Stimulated activated CD4-positive, alpha-beta T cell treated with anti-CD3 and anti-CD28 coated beads, Interleukin-4, amount 100 ng/mL, for 48 hours (primary cell): ENCODE measurements at places on chromosomes 2 and 18.

DNA sequence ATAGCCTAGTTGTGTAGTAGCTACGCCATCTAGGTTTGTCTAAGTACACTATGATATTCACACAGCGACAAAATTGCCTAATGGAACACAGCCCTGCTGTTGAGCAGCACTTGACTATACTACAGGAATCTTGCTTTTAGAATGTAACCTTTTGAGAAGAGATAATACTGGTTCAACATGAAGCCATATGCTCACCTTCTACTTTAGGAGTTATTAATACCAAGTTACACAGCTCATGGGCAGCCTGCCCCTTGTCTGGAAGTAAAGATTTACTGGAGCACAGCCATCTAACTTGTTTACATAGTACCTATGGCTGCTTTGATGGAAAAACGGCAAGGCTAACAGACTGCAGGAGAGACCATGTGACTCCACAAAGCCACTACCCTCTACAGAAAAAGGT lies 174.8 kb downstream of the DYM start:
- DNase-seq: no peak

- DNase-seq: no peak
Measured at GRCh38 chr2:212088353-212088752, 450.2 kb downstream of the ERBB4 start.

- no peak for DNase-seq
Measured at GRCh38 chr2:241762933-241763369, 13.7 kb upstream of the GAL3ST2 start.

DNA sequence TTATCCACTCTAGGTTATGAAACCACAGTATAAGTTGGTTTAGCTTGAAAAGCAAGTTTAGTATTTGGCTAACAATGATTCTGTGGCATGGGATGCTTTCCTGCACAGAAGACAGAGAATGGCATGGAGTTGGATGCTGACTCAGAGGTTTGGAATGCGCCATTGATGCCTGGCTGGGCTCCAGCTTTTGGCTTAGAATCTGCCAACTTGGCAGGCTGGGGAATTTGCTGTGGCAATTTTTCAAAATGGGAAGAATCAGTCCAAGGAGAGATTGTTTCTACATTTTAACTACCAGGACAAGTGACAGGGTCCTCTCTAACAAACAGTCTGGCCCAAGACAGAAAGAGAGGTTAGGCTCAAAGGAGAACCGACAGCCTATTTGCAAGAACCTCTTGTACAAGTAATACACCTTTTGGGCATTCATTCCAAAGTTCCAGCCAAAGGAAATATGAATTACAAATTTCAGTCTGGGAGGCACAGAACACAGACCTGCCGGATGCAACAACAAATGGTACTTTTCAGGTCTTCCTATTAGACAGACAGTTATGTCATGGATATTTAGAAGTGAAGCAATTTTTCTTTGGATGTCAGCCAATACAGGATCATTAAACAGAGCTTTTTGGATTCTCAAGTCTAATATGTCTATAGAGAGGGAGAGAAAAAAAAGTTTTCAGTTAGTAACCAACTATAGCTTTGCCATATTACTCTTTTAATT lies 1027.7 kb downstream of the TMEM182 start:
- DNase-seq: no peak

- DNase-seq: no peak
Measured at GRCh38 chr18:23397907-23398306, 55.2 kb upstream of the RIOK3 start.

GRCh38 chr2:175463589-175464310 lies 282.2 kb upstream of the ATP5MC3 start:
- no peak for DNase-seq

GRCh38 chr2:105179469-105180372 lies 61.8 kb upstream of the GPR45 start:
- no peak for DNase-seq

- DNase-seq: no peak
Measured at GRCh38 chr2:195590199-195590860, 66.7 kb upstream of the SLC39A10 start.

DNA sequence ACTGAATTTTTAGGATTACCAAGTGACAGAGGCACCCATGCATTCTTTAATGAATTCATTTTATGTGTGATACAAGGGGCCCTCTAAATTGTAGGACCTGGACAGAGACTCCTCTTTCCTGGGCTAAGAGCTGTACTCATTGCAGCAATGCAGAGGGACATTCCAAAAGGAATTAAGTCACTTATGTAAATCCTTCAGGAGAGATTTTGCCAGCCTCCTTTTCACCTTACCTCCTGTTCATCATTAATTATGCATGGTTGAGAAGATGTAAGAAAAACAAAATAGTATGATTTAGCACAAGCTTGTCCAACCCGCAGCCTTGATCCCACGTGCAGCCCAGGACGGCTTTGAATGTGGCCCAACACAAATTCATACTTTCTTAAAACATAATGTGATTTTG lies 84.5 kb upstream of the TANK start:
- DNase-seq: no peak

GRCh38 chr2:234099266-234099665 lies 48.8 kb downstream of the SPP2 start:
- no peak for DNase-seq
